ENCODE measurements at places on chromosomes 12 and 14.

DNA sequence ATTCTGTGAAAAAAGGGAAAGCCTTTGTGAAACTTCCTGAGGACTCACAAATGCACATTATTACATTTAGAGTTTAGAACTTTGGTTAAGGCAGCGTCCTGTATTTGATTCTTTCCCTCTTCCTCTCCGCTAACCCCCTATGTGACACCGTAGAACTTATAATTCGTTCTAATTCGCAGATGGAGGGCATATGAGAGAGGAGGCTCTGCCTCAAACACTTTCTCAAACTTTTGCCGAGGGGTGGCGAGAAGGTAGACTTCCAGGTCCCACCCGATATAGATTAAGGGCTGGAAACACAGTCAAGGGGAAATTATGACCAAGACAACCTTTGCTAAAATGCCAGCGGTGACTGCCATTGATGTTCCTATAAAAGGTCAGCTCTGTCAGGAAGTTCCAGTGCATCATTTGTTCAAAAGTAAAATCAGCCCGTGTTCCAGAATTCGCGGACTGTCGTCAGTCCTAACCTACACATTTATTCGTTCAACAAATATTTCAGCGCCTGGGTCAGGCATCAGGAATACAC is 904 bp upstream of the PAPOLA start:
- no peak for DNase-seq

DNA sequence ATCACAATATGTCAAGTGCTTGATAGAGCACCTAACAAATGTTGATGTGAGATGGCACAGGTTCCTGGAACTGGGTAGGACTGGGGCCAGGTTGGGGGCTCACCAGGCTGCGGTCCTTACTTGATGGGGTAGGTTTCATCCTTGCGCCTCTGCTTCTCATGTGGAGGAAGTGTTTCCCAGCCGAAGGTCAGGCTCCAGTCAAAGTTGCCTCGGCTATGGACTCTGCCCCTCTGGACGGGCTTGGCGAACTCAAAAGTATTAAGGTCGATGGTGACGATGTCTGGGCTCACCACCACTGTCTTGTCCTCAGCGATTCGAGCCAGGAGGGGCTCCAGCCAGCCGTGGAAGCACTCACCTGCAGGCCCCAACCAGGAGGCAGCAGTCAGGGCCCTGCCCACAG is 17.5 kb upstream of the CELA1 start:
- no peak for DNase-seq

- no peak for DNase-seq
These were observed 65.1 kb upstream of the TRHDE start for GRCh38 chr12:72207079-72207478.

GRCh38 chr12:105138248-105138647 is 30.7 kb downstream of the WASHC4 start:
- DNase-seq = no peak

- no peak for DNase-seq
These were observed 9.6 kb downstream of the CLEC1A start for GRCh38 chr12:10088955-10089900.

DNA sequence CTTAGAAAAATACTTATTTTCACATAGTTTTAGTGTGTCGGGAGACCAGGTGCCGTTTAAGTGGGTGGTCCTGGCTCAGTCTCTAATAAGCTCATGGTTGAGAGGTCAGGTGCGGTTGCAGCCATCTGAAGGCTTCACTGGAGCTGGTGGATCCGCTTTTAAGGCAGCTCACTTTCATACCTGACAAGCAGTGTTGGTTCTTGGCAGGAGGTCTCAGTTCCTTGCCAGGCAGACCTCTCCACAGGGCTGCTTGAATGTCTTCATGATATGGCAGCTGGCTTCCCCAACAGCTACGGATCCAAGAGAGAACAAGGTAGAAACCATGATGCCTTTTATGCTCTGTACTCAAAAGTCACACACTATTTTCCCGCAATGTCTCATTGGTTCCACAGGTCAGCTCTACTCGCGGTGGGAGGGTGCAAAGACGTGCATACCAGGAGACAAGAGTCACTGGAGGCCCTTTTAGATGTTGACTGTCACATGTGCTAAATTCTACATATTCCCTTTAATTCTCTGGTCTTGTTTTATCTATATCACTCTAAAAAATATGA is 8.0 kb upstream of the ZDHHC17 start:
- no peak for DNase-seq

DNA sequence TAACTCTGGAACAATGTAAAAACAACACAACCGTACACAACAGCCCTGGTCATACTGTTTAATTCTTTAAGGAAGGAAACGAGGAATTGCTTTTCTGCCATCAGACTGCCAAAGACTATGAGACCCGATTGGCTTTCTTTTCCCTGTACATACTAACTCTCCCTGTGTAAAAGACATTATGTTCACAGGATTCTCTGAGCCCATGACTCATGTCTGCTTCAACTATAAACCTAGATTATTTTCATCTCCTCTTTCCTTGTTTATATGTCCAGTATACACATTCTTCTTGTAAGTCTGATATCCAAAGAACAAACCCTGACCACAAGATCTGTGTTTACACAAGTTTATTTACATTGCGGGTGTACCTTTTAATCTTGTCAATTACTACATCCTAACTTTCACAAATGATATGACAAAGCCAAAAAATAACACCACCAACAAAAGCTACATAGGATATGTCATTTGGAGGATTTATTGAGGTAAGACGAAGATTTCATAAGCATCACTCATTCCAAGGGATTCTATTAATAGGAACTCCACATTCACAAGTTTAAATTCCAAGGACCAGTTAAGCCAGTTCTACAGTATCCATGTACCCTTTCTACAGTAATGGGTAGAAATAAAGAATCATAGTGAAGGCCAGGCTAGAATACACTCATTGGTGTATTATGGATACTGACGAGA is 67.3 kb downstream of the STXBP6 start:
- DNase-seq = no peak

DNA sequence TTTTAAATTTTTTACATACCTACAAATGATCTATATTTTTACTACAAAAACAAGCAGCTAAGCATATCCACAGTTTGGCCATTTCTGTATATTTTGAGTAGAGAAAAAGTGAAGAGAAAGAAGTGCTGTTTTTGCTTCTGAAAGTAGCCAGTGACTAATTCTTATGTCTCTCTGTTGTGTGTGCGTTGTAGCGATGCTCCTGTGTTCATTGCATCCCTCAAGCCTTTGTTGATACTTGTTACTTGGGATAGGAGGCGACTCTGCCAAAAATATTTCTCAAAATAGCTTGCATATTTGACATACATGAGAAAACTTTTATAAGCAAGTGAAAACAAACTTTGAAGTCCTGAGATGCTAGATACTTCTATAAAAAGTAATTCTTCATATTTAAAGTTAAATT is 714.1 kb downstream of the FSCB start:
- no peak for DNase-seq

DNA sequence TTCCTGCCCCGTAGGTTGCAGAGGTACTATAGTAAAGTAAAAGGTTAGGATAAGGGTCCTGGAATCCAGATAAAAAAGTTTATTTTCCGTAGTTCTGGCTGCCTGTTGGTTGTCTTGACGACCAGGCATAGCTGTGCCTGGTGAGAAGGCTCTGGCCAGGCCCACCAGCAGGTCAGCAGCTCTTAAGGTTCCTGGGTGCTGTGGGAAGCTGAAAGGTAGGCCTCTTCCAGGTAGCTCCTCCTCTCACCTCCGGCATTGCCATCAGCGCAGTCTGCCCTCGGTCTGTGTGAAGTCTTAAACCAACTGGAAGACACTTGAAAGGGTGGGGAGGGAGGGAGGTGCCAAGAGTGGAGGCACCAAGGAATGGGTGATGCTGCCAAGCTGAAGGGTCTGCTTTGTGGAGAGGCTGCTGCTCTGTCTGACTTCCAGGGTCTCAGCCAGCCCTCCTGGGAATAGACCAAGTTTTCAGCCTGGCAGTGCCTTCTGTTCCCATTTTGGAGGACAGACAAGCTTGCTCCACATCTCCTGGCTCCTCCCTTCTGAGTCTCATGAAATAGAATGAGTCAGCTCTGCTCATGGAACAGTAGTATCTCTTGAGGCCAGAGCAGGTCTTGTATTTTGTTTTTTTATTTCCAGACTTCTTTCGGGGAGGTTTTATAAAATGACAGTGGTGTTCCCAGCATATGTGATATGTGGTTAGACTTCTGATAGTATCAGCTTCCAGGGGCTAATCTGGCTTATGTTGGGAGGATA is 5.2 kb upstream of the ACADS start:
- DNase-seq = no peak

GRCh38 chr14:70171726-70172125 is 17.0 kb downstream of the SLC8A3 start:
- DNase-seq = no peak

- no peak for DNase-seq
These were observed 165.4 kb downstream of the PHETA1 start for GRCh38 chr12:111203446-111203845.

GRCh38 chr14:29278301-29279263 is 512.0 kb downstream of the FOXG1 start:
- no peak for DNase-seq

GRCh38 chr12:8609061-8609570 is 3.5 kb downstream of the AICDA start:
- no peak for DNase-seq

GRCh38 chr12:111056618-111057521 is 136.5 kb upstream of the MYL2 start:
- DNase-seq = no peak

GRCh38 chr12:5485454-5485853 is 53.5 kb downstream of the NTF3 start:
- no peak for DNase-seq

- no peak for DNase-seq
These were observed 161.9 kb upstream of the WSCD2 start for GRCh38 chr12:107967170-107967569.

DNA sequence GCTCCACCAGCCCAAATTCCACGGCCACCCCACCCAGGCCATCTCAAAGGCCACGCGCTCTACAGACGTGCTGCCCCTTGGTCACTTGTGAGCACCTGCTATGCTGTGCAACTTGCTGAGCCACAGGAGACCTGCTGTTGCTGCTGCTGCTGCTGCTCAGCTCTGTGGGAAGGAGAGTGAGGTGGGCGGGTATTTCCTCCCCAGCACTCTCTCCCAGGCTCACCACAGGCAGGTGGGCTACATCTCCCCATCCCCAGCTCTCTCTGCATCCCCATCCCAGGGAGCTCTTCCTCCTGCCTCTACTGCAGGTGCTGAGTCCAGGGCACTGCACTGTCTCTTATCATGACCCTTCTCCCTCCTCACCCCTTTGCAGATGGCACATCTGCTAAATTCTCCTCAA is 306.9 kb downstream of the BCL11B start:
- no peak for DNase-seq

- DNase-seq = peak; percentile 37
These were observed 80.6 kb downstream of the APAF1 start for GRCh38 chr12:98725476-98726247.

- DNase-seq = peak; percentile 6
These were observed 1.3 kb upstream of the RASSF3 start for GRCh38 chr12:64608901-64609535.

GRCh38 chr14:96917442-96917963 is 120.3 kb downstream of the VRK1 start:
- no peak for DNase-seq

DNA sequence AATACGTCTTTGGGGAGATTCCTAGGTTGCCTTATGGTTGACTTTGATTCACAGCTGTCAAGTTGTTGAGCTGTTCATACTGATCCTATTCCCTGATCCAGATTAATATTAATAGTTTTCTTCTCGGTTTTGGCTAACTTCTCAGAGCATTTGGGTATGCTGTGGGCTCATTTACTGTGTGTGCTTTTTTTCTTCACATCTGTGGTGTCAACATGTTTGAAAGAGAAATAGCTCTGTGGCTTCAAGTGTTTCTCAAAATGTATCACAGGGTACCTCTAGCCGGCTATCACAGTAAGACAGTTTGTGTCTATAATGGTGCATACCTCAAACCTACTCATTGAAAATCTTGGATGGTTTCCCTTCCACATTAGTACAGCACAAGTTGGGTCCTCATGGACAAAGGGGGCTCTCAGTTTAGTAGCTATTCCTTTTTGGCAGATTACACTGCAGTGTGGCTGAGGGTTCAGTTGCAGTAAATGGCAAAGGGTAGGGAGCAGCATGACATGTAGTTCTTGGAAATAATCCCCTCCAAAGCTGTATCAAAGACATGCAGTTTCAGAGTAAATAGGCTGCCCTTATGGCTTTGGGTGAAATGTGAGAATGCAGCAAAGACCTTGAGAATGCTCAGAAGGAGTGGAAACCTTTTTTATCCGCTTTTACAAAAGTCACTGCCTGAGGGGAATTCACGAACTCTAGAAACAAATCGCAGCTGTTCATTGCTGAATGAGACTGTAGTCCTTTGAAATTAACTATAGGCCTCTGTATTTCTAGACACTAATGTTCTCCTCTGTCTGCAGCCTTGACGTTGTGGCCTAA is 102.4 kb upstream of the ATF1 start:
- DNase-seq = no peak

GRCh38 chr14:106174206-106174605 is 647.8 kb downstream of the TMEM121 start:
- DNase-seq = no peak

DNA sequence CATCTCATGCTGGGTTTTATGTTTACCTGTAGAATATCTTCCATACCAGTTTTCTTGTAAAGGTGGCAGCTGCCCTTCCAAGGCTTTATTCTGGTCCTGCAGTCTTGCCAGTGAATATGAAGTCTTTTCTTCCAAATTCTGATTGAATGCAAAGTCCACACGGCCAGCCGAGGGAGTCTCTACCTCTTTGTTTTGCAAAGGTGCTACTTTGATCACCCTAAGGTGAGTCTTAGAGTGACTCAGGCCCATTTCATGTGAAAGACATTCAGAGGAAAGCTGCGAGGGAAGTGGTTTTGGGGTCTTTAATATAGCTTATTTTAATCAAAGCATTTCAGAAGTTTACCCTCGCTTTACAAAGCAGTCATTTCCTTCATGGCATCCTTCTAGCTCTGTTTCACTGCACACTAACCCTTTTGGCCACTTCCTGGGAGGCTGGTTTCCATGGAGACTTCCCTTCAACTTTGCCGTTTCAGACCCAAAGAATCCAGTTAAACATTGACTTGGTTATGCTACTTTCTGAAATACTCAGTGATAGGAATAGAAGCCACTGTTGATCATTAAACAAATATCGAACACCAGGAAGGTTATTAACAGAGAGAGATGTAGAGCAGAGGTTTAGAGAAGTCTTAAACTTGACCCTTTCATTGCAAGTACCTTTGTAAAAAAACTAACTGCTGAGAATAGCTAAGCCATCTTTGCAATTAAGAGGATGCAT is at the start of gene CCDC198:
Gene CCDC198, minus strand, starts transcription at position 391 of the 715 bp plus-strand sequence. Its CDS starts 142 bp downstream, at position 249.
- DNase-seq = no peak

GRCh38 chr14:24108336-24108874 is 6.2 kb upstream of the DCAF11 start:
- DNase-seq = no peak

DNA sequence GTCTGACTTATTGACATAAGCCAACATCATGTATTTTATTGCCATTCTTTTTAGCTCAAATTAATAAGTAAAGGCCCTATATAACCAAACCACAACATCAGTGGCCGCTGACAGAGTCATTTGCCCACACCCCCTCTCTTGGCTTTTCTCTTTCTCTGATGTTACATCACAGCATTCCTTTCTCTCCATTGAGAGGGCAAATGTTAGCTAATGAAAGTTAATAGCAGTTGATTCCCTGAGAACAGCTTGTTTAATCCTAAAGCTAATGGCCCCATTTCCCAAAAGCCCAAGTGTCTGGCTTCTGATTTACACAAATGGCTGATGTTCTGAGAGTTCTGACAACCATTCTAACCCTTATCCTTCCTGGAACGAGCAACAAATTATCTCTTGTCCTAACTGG is 308.8 kb downstream of the SNAPC1 start:
- DNase-seq = no peak

Data from thyroid gland (tissue), 4 donors.